ENCODE measurements at places on chromosomes 11 and 22.

- DNase-seq, result no peak
Observed at GRCh38 chr11:114102993-114103896, 43.7 kb downstream of the ZBTB16 start.

DNA sequence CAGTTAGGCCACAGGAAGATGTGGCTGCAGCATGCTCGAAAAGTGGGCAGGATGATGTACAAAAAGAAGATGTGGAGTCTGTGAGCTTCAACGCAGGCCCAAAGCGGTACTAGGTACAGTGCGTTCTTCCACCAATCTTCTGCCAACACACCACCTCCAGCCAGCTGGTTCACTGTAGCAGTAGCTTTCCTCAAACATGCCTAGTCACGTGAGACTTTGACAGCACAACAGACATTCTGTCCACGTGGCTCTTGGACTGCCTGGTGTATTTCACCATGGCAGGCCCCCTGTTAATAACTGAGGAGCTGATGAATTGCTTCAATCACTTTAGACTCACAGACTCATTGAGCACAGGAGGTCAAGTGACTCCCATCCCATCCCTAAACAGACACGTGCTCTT, 14.1 kb downstream of the SYN3 start:
- no peak for DNase-seq

DNA sequence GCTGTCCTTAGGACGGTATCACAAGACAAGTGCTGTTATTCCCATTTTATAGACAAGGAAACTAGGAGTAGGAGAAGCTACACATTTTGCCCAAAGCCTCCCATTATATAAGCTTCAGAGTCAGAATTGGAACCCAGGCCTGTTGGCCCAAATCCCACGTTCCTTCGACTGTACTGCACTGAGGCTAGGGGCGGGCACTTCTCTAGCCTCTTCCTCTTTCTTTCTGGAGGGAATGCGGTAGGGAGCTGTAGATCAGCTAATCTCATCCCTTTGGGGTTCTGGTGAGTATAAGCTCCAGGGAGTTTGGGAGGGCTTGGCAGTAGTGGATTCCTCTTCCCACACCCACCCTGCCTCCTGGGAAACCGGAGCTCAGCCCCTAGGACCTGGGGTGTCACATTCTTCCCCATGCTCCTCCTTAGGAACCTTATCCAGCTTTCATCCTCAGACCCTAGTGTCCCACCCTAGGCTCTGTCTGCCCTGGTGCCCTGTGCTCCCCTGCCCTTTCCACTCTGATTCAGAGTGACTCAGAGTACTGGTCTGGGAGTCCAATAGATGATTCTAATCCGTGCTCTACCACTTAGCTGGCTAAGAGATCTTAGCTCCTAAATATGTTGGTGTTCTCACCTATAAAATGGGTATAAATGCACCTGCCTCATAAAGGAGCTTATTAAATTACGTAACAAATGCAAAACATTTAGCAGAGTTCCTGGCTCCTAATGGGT, 29.3 kb downstream of the PHLDB1 start:
- no peak for DNase-seq

- DNase-seq, result no peak
Observed at GRCh38 chr11:133549826-133550225, 17.5 kb upstream of the OPCML start.

DNA sequence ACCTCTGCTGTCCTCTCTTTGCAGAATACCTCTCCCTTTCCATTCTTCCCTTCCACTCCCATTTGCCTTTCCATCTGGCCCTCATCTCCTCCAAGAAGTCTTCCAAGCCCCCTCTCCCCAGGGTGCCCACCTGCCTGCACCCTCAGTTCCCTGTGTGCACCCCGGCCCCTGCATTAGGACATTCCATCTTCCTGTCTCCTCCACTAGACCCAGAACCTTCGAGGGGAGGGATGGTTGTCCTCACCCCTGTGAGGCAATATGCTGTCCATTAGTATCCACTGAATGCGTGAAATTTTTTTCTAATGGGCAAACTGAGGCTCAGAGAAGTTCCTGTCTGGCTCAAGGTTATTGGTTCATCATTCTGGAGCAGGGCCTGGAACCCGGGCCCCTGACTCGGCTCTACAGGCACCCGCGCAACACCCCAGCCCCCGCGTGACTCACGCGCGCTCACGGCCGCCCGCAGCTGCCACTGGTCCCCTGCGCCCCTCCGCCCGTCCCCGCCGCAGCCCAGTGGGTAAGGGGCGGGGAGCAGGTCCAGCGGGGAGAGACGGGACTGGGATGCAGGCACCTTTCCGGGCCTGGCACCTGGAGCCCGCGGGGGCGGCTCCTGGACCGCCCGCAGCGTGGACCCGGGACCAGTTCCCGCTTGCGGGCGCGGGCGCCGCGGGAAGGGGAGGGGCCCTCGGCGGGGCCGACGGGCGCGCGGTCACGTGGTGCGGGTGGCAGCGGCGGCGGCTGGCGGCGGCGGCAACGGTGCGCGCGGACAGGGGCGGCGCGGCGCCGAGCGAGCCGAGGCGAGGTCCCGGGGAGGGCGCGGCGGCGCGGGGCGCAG, 7.0 kb downstream of the SEPTIN3 start:
- no peak for DNase-seq

- DNase-seq, result no peak
Observed at GRCh38 chr11:73961321-73961720, 10.5 kb downstream of the DNAJB13 start.

All from activated CD8-positive, alpha-beta memory T cell treated with anti-CD3 and anti-CD28 coated beads for 4 hours (primary cell).